ENCODE measurements at places on chromosomes 6 and 20.
A peak's percentile ranks its signal among the peaks of the same experiment; 100 is the strongest.

DNA sequence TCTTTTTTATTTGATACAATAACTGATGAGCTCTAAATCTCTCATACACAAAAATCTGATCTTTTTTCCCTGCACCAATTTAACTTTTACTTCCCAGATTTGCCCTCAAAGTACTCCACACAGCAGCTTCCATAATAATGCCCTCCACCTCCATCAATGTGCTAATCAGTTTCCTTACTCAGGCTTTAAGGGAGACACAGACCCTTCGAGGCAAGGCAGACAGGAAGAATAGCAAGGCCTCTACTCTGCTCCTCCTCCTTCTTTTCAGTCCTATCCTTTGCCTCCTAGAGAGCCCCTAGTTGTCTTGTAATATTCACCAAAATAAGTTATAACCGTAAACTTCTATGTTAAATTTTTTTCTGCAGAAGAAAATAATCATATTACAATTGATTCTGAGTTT lies 444.9 kb upstream of the RNF217 start:
- no peak for DNase-seq

GRCh38 chr20:17530153-17530552 lies 1.0 kb downstream of the BFSP1 start:
- no peak for DNase-seq

- DNase-seq, result no peak
Measured at GRCh38 chr6:161029195-161029809, 37.7 kb downstream of the MAP3K4 start.

DNA sequence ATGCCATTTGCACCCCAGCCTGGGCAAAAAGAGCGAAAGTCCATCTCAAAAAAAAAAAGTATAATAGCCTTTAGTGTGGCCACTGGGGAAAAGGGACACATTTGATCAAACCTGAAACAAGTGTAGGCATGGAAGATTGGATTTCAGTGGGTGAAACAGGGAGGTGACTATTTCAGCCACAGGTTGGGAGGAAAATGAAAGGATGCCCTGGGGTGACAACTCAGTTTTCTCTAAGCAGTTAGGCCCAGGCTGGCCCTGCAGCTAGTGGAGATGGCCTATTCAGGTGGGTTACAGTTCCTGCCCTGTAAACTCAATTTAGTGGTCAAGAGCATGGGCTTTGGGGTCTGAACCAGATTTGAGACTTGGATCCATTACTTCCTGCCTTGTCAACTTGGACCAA lies 36.4 kb downstream of the SPATA2 start:
- DNase-seq, result no peak

DNA sequence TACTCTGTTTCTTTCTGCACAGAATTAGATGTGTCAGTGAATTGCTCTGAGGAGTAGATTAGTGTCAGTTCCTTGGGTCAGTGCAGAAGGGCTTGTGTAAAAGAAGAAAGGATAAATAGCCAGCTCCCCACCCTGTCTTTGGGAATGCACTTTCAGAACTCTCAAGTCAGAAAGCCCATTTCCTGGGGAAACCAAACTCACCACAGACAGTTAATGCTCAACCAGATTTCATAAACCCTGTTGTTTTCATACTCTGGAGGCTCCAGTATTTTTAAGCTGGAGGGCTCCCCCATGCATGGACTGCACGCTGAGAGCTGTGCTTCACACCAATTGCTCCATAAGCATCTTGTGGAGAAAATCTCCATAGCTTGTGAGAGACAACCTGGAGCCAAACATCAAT lies 449.7 kb downstream of the CDH26 start:
- no peak for DNase-seq

GRCh38 chr6:97288188-97288587 lies 5.2 kb upstream of the MMS22L start:
- DNase-seq, result peak; percentile 28

GRCh38 chr6:222468-222867 lies 69.8 kb upstream of the DUSP22 start:
- DNase-seq, result no peak

DNA sequence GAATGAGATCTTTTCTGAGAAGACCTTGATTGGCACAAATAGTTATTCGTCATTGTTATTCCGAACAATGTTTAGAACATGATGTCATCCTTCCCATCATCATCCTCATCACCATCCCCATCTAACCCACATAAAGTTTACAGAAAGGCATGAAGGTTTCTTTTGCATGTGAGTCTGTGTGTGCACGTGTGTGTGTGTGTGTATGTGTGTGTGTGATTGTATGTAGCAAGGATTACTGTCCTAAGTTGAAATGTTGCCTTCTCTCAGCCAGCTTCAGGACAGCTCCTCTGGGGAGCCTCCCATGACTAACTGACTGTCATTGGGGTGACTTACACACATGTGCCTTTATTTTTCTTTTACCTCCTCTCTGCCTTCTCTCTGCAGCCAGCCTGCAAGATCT lies 113.5 kb downstream of the SLC22A3 start:
- no peak for DNase-seq
